ENCODE measurements at places on chromosomes 13 and 19.

GRCh38 chr19:37470216-37470615 lies 1.1 kb downstream of the ZNF570 start:
- DNase-seq, result no peak

DNA sequence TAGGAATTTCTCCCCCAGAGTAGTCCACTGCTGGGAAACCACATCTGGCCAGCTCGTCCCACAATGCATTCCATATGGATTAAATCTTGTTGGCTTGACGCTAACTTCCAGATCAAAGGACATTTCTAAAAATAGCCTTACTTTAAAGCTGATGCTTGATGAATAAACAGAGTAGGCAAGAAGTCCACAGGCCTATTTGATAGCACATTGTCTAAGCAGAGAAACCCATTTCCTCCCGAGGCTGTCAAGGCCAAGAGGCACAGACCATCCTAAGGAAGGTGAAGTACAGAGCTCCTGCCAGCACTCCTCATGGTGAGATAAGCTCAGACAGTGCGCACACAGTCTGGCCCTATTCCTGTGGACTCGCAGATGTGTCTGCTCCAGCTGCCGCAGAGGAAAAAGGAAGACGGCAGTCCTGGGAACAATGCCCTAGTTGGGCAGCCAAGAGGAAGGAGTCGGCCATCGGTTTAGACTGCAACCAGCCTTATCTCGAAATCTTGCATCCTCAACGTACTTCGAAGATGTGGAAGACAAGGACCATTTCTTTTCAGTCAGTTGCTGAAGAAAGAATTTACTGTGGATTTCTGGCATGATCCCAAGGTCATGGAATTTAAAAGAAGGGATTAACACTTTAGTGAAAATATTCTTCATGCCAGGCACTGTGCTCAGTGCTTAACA lies 156.8 kb downstream of the RGCC start:
- DNase-seq, result no peak

DNA sequence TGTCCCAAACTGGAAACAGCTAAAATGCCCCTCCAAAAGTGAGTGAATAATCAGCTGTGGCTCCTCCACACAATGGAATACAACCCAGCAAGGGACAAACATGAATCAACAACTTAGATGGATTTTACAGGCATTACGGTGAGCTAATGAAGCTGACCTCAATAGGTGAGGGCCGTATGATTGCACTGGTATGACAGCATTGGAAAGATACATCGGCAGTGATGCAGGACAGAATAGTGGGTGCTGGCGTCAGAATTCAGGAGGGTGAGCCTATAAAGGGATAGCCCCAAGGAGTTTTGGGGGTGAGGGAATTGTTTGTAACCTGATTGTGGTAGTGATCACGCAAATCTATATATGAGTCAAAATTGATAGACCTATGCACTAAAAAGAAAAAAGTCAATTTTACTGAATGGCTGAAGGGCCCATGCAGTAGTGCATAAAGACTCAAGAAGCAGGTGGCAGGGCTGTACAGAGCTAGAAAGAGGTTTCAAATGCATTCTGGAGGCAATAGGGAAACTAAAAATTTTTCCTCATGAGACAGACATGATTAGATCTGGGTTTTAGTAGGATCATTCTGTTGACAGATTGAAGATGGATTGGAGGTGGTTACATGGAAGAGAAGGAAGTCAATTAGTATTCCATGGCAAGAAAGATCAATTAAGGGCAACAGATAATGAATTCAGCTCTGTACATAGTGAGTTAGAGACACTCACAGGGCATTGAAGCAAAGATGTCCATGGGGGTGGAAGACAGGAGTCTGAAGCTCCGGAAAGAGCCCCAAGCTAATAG lies 90.8 kb downstream of the IRS2 start:
- no peak for DNase-seq

DNA sequence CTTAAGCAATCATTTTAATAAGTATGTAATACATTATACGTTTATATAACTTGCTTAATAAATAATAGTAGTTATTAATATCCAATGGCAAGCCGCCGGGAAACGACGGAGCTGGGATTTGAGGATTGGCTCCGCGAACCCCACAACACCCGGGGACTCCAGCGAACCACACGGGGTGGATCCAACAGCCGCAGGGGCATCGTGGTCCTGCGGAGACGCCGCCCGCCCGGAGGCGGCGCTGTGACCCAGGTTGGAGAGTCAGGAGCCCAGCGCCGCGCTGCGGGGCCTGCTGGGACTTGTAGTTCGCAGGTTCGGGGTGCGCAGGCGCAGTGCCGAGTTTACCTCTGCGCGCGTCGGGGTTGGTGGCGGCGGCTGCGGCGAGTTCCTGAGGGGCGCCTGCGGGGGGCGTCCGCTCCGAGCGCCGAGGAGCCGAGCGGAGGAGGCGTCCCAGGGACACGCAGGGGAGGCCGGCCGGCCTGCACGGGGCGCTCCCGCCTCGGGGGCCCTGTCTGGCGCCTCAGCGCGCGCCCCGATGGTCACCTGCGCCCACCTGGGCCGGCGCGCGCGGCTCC lies at the start of gene ZNF554:
Gene ZNF554 (plus strand): TSS at position 329 of the 572 bp plus-strand sequence. CDS start 204 bp downstream, at position 533.
- DNase-seq, result peak; percentile 99

- DNase-seq, result no peak
Measured at GRCh38 chr19:2209408-2209807, 26.7 kb downstream of the PLEKHJ1 start.

- peak; percentile 34 for DNase-seq
Measured at GRCh38 chr13:114203536-114203935, 24.5 kb downstream of the CFAP97D2 start.

- no peak for DNase-seq
Measured at GRCh38 chr13:102220681-102221228, 181.1 kb downstream of the FGF14 start.

DNA sequence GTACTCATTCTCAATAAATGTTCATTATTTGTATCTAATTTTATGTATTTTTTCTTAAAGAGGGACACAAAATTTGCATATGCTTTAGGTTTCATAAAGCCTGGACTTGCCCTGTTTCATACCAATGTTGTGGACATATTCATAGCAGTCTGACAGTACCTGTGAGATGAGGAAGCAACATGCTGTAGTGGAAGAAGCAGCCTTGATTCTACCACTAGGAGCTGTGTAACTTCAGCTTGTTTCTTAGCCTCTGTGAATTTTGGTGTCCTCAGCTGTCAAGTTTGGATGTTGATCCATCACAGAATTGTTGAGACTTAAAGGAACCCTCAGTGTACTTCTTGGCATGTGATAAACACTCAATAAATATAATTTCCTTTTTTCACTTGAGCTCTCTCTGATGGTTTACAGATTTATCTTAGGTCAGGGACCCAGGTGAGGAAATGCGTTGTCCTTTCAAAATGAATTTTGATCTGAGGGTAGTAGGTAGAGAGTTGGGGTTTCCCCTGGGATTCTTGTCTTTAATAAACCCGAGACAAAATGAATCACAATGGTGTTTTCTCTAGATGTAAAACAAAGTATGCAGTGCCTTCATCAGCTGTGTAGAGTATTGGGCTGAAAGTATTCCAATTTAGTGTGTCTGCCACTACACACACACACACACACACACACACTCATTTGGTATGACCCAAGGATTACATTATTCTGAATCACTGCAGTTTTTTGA lies 152.1 kb downstream of the KCNRG start:
- DNase-seq, result no peak

GRCh38 chr19:17829855-17830566 lies 8.7 kb upstream of the INSL3 start:
- no peak for DNase-seq

GRCh38 chr13:37365496-37365895 lies 233.1 kb downstream of the POSTN start:
- DNase-seq, result no peak

GRCh38 chr13:40764587-40765403 lies 6.2 kb downstream of the MRPS31 start:
- peak; percentile 20 for DNase-seq

DNA sequence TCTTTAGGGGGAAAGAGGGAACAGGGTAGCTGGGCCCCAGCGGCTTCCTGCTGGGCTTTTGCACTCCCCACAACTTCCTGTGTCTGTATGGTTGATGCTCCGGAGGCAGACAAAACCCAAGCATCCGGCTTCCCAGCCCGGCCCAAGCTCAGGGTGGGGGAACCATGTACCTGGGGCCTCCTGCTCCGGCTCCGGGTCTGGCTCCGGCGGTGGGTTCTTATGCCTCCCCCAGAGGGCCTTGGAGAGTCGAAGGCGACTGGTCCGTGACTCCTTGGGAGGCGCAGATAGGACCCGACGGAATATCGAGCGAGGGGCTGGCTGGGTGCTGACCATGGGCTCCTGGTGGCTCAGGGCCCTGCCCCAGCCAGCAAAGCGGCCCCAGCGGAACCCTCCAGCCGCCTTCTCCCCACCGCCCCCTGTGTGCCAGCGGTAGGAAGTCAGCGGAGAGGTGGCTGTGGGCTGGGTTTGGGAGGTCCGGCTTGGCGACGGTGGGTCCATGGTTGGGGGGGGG lies 428 bp downstream of the RASAL3 start:
- peak; percentile 71 for DNase-seq

DNA sequence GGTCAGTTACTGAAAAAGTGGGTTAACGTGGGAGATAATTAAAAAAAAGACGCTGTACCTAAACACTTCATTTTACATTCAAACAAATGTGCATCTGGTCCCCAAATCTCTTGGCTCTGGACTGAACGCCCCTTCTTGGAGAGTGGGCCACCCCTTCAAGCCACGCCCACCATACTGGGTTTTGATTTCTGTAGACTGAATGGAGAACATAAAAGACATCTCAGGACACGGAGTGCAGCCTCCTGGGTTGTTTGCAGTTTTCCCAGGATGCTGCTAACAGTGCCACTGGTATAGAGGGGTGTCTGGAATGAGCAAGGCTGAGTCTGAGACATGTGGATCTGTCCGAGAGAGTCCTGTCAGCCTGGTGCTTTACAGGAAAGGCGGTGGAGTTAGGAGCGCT lies 10.6 kb downstream of the TFDP1 start:
- DNase-seq, result no peak

- DNase-seq, result no peak
Measured at GRCh38 chr13:93201992-93202558, 24.5 kb upstream of the GPC6 start.

DNA sequence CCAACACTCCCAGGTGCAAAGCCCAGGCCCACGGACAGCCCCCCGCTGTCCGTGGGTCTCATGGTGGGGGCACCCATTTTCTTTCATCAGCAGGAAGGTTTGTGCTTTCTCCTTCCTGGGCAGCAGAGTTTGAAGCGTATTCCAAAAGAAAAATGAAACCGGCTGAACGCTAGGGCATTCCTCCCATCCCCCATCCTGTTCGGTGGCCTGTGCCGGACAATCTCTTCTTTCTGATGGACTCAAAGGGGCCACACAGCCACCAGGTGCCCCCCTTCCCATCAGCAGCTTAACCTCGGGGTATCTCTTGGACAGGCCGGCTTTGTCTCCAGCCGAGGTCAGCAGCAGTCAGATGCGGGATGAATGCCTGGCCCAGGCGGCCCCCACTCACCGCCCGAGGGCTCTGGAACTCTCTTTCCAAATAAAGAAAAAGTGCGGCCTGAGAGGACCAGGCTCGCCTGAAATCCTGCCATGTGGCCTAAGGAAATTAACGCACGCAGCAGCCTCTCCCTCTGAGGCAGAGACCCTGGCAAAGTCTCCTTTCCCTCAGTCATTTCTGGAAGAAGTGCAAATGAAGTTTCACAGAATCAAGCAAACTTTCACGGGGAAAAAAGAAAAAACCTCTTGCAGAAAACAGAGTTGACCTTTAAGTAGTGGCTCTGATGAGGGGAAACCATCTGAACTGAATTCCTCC lies 67.8 kb downstream of the RASA3 start:
- no peak for DNase-seq

- DNase-seq, result no peak
Measured at GRCh38 chr13:112242777-112243176, 133.4 kb upstream of the SPACA7 start.

DNA sequence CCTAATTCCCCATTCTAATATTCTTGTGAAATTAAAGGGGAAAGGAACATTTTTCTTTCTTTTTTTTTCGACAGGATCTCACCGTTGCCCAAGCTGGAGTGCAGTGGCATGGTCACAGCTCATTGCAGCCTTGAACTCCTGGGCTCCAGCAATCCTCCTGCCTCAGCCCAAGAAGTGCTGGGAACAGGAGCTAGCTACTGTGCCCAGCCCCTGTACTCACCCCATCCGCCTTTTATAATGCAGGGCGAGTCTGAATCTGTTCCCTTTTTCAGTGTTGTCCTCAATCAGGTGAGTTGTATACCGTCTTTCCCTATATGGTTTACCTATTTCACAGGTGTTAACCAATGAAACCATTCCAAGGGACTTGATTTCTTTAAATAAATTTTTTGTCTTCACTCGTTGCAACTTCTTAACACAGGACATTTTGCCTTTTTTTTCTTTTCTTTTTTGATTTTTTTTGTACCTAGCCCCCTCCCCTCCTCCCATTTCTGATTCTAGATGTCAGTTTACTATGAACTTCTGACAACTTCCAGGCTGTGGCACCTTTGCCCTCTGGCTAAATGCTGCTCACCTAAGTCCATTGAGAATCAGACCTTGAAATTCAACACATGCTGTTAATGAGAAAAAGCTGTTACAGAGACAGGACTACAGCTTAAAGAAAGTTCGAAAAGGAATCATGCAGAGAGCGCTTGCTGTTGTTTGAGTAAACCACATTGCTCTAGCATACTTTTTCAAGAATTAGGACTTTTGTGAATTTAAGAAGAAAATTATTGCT lies 562.1 kb upstream of the KLF12 start:
- no peak for DNase-seq

- DNase-seq, result no peak
Measured at GRCh38 chr19:14669940-14670339, 4.7 kb downstream of the ADGRE3 start.
